ENCODE measurements at places on chromosomes 2 and 18.

- DNase-seq = no peak
These were observed 501.1 kb downstream of the CNTNAP5 start for GRCh38 chr2:124526221-124526620.

DNA sequence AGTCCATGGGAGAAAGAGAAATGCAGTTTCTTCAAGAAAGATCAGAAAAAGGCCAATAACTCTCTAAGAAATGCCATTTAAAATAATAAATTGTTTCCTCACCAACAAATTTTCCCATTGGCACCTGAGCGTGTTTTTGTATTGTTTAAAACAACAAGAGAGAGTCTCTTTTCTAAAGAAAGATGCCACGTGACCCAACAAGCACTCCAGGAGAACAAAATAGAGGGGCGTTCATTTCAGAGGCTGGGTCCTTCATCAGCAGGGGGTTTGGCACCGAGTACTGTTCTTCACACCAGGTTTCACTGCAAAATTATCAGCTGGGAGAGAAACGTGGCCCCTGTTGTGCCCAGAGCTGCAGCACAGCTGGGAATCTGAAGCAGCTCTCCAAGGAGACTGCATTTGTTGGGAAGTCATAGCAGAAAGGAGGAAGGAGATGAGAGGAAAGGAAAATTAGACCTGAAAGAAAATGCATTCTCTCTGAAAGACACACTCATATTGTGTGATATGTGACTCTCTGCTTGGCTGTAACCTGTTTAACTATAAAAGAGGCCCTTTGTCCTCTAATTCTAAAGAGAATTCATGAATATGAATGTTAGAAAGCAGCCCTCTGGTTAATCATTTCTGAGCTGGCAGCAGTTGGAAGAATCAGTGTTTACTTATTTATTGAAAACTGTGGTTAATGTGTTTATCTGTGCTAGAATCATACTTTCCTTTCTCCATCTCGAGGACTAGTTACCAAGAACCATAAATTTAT is 205.3 kb upstream of the CDH20 start:
- no peak for DNase-seq

DNA sequence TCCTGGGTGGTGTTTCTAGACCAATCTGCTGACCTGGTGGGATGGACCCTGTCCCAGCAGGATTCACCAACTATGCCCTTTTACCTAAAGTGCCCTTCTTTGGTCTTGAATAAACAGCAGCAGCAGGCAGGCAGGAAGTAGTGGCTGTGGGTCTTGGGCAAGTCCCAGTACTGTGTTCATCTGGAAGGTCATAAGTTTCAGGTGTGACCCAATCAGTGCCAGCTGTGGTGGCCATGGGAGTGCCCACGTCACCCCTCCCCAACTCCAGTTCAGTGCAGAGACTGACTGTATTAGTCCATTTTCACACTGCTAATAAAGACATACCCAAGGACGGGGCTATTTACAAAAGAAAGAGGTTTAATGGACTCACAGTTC is 148.3 kb upstream of the SRD5A2 start:
- no peak for DNase-seq

- DNase-seq = no peak
These were observed 220.8 kb downstream of the ALK start for GRCh38 chr2:29700560-29700959.

GRCh38 chr2:30561349-30561748 is 114.3 kb downstream of the LCLAT1 start:
- DNase-seq = no peak

DNA sequence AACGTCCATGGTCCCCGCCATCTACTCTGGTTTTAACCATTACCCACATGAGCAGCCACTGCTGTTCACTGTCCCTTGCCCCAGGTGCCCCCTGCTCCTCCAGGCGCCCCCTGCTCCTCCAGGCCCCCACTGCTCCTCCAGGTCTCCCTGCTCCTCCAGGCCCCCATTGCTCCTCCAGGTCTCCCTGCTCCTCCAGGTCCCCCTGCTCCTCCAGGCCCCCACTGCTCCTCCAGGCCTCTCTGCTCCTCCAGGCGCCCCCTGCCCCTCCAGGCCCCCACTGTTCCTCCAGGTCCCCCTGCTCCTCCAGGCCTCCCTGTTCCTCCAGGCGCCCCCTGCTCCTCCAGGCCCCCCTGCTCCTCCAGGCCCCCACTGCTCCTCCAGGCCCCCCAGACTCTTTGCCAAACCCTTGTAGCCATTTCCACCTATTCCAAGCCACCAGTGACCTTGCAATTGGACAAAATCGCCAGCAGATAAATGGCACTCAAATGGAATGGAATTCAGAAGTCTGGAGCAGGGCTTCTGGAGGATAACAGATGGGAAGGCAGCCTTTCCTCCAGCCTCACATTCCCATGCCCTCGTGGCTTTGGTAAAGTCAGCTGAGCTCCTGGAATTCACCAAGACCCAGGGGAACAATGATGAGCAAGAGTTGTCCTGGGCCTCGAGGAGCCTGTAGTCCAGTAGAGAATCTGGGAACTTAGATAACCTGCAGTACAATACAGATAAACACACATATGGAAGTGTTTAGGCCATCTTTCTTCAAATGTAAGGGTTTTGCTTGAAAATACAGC is 13.3 kb upstream of the RPL31 start:
- no peak for DNase-seq

GRCh38 chr2:171923206-171923605 is 945 bp downstream of the HAT1 start:
- DNase-seq = peak; percentile 24

DNA sequence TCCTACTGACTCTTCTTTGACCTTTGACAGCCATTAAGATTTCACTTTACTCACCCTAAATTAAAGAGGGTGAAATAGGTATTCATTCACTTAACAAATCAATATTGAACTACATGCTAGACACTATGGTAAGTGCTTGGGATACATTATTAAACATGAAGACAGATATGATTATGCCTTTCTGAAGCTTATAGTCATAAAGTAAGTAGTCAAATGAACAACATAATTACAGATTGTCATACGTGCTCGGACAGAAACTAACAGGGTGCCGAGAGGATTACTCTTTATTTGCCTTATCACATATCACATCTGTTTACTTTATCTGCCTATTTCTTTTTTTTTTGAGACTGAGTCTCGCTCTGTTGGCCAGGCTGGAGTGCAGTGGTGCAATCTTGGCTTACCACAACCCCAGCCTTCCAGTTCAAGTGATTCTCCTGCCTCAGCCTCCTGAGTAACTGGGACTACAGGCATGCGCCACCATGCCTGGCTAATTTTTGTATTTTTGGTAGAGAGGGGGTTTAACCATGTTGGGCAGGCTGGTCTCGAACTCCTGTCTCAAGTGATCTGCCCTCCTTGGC is 9.8 kb downstream of the ACVR2A start:
- no peak for DNase-seq

- DNase-seq = no peak
These were observed 33.9 kb upstream of the IKZF2 start for GRCh38 chr2:213185147-213185822.

GRCh38 chr2:109129921-109130722 is 1.1 kb downstream of the SH3RF3 start:
- DNase-seq = peak; percentile 33

DNA sequence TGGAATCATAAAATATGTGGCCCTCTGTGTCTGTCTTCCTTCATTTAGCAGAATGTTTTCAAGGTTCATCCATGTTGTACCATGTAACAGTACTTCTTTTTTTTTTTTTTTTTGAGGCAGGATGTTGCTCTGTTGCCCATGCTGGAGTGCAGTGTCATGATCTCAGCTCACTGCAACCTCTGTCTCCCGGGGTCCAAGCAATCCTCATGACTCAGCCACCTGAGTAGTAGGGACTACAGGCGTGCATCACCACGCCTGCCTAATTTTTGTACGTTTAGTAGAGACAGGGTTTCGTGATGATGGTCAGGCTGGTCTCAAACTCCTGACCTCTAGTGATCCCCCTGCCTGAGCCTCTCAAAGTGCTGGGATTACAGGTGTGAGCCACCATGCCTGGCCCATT is 31.2 kb downstream of the RAB1A start:
- no peak for DNase-seq

DNA sequence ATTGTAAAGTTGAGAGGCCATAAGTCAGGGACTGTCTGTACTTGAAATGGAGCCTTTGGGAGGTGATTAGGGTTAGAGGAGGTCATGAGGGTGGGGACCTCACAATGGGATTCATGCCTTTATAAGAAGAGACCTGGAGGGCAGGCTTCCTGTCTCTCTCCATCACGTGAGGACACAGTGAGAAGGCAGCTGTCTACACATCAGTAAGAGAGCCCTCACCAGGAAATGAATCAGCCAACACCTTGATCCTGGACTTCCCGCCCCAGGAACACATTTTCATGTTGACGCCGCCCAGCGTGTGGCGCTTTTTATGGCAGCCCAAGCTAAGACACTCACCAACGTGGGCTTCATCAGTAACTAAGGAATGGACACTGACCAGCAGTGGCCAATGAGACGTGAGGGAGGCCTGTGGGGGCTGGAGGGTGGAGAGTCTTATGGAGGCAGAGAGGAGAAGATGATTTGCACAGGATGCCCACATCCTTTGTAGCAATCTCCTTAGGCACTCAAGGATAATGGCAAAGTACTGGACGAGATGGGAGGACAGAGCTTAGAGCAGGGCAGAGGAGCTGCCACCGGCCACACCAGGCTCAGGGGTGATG is 162.7 kb downstream of the EIPR1 start:
- no peak for DNase-seq

DNA sequence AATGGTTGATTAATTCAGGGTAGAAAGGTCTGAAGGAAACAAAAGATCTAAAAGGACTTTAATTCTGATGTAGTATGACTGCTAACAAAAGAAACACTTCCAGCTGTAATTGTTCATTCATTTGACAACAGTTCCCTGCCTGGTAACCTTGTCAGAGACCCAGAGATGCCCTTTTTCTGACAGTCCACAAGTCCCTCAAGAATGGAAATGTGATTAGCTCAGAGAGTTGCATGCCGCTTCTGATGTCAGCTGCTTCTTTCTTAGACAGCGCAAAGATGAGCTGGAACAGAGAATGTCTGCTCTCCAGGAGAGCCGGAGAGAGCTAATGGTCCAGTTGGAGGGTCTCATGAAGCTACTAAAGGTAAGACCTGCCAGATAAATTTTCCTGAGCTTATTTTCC is 153.6 kb downstream of the DTNA start:
- no peak for DNase-seq

DNA sequence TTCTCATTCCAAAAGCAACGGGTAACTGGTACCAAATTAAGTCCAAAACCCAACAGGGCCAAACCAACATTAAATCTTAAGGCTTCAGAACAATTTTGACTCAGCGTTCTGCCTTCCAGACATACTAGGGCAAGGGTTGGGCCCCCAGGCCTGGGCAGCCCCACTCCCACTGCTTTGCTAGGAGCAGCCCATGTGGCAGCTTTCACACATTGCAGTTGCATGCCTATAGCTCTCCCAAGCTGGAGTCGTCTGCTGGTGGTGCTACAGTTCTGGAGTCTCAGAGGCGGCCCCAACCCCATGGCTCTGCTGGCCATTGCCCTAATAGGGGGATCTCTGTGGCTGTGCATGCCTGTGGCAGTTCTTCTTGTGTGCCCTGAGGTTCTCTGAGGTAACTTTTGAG is 37.6 kb upstream of the CD226 start:
- no peak for DNase-seq

DNA sequence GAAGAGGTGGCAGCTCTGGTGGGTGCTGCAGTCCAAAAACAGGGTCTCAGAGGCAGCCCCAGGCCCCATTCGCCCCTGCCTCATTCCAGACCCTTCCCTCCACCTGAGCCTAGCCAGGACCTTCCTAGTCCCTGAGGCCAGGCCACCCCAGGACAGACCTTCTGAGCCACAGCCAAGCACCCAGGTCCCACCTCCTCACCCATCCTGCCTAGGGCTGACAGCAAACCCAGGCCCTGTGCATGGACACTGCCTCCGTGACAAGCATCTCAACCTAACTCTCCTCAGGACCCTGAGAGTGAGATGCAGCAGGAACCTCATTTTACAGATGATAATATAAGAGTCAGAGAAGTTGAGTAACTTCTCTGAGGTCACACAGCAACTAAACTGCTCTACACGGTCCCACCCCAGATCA is 15.5 kb downstream of the ADRA2B start:
- no peak for DNase-seq

GRCh38 chr2:241876528-241877196 is 7.1 kb downstream of the RTP5 start:
- no peak for DNase-seq

- no peak for DNase-seq
These were observed 105.3 kb downstream of the GORASP2 start for GRCh38 chr2:171034315-171034714.

DNA sequence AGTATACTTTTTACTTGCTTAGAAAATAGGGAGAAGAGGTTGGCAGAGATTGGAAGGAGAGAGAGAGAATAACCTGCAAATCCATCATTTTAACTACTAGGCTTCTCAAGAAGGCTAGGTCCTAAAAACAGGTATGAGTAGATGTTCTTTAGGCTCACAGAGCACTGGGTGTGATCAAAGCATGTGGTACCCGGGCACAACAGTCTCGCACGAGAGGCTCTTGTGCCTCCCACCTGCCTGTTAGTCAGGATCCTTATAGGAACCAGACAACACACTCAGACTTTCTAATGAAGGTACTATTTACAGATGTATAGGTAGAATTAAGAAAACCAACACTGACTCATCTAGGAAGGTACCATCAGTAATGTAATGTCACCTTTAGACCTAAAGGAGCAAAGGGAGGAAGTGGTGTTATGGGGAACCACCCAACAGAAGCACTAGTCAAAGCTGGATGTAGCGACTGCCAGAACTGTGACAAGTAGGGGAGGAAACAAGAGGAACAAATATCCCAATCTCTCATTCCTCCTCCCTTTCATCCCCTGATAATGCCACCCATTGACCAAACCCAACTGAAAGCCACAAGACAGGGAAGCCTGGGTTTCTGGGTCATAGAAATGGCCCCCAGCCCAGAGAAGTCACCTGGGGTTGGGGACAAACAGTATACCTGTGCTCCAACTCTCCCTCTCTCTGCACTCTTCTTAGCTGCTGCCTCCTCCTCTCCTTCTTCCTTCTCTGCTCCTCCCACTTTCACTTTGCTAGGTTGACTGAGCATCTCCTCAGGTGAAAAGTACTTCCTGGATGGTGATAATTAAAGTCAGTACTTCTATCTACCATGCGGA is 16.0 kb upstream of the MARCHF4 start:
- no peak for DNase-seq
